ENCODE measurements at places on chromosomes 1 and 21.

GRCh38 chr1:92362970-92363369, 64.1 kb downstream of the RPAP2 start:
- DNase-seq: no peak

DNA sequence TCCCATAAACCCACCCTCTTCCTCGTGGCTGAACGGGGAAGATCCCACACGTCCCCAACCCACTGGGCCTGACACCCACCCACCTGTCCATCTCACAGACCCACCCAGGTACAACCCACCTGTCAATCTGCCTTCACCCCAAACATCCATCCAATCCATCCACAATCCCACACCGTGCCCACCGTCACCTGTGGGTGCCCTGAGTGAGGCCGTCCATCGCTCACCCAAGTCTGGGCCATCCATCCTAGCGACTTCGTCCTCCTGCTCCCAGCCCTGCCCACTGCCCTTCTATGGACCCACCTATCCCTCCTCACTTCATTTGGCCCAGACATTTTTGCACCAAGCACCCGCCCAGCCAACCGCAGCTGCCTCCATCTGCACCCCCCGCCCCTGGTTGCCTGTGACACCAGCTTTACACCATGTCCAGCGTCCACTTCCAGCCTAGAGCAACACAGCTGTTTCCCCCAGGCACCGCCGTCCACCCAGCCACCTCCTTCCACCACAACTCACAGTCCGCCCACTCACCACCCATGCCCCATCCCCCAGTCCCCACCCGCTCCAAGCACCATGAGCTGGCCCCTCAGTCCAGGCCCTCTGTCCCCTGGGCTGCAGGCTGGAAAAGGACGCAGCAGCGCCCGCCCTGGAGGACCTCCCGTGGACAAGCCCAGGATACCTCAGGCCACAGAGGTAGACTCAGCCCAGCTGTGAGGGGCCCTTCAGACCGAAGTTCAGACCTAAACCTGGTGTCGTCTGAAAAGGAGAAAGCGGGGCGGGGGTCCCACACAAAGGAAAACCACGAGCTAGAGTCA, 7.7 kb downstream of the TTLL10 start:
- DNase-seq: no peak

DNA sequence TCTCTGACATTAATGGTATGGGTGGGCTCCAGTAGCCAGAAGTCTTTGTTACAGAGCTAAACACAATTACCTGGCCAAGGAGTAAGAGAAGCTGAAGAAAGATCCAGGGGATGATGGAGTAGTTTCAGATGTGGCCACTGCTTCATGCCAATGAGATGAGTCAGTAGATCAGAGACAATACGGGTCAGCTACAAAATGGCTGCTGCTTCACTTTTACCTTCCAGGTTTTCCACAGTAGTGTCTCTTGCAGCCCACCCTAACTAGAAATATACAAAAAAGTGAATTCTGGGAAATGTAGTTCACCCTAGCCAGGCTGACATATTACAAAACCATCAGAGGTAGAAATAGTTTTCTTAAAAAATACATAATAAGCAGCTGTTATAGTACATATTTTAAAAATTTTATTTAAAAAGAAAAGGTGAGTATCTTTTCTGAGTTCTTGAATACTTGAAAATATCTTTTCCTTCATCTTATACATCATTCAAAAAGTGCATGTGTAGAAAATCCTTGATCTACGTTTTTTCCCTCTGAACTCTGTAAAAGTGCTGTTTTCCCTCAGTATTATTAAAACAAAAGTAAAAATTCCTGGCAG, 36.1 kb downstream of the LRIF1 start:
- DNase-seq: no peak

- no peak for DNase-seq
Observed at GRCh38 chr1:185565302-185565701, 168.9 kb upstream of the HMCN1 start.

DNA sequence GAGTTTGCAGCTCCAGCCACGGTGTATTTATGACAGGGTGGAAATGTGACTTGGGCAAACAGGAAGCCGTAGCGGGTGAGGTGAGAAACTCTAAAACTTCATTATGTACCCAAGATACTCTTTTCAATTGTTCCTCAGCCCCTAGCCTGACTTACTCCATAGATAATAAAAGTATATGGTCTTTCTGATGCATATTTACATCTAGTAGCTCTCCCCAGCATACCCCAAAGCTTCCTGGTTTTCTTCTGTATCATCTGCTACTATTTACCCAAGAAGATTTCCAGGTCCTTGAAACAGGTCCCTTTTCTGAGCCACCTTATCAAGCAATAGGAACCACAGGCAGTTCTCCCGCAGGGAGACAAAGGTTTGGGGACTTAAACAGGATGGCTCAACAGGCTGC, 201.5 kb upstream of the ESRRG start:
- no peak for DNase-seq

- no peak for DNase-seq
Observed at GRCh38 chr1:232987774-232988140, 37.3 kb downstream of the NTPCR start.

DNA sequence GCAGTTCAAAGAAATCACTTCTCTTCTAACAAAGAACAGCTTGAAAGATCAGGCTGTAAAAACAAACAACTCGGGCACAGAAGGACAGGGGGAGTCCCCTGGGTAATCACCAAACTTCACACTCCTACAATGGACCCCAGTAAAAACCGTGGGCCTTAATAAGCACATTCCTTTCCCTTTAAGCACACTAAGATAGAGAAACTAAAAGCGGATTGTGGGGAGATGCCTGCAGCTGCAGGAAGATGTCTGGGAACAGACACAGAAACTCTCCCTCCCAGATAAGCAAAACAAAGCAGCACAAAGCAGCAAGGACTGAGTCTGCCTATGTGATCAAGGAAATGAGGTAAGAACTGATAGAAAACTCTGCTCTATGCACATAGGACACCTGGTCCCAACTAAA, 37.6 kb upstream of the CTBS start:
- no peak for DNase-seq

DNA sequence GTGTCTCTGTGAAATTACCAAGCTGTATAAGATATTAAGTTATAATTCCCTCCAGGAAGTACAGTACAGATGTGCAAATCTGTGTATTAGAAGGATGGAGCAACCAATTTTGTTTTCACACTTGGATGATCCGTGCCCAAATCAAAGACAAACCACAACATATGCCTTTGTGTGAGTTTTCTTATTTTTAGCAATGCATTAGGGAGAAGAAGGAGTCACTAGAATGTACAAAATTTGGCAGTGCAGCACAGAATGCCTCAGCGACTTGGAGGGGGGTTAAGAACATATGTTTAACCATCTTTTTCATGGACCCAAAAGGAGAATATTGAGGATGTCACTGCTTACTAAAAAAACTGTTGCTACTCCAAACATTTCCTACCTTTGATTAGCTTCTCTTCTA, 45.3 kb downstream of the DAB1 start:
- DNase-seq: no peak

DNA sequence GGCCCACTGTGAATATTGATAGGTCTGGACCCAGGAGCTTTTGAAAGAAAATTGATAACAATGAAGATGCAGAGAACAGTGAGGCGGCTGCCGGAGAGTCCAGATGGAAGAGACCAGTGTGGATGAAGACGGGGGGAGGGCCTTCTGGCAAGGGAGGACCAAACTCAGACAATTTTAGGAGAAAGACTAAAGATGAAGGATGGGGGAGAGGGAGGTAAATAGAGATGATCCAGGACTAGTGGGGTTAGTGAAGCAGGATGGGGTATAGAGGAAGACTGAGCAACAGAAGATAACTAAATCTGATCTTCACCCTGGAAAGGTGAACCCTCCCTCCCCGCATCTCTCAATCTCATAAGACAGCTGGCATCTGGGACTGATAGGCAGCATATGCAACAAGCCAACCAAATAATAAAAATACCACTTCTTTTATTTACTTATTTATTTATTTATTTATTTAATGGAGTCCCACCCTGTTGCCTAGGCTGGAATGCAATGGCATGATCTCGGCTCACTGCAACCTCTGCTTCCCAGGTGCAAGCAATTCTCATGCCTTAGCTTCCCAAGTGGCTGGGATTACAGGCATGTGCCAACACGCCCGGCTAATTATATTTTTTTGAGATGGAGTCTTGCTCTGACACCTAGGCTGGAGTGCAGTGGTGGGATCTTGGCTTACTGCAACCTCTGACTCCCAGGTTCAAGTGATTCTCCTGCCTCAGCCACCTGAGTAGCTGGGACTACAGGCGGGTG, 10.5 kb downstream of the EIF3I start:
- DNase-seq: no peak

DNA sequence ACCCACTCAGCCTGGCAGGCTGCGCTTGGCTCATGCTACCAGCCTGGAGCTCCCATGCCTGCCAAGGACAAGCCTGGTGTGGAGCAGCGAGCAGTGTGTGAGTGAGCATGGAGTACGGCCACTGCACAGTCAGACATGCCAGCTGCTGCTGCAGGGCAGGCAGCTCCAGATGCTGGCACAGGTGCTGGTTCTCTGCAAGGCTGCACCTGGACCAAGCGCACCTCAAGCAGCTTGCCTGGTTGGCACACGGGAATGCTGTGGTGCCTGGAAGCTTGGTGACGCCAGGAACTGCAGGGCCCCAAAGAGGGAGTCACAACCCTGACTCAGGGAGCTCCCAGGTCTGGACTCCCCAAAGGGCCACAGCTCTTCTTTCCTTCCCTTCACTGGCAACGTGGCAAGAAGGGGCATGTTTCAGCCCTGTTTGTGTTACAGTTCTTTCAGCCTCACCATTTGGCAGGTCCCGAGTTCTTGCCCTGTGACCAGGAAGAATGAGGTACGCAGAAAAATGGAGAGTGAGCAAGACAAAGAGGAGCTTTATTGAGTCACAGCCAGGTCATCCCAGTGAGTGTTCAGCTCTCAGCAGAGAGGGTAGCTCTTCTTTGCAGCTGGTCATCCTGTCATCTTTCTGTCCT, 26.1 kb downstream of the ACOT7 start:
- no peak for DNase-seq

GRCh38 chr1:40030528-40031135, 9.9 kb upstream of the CAP1 start:
- no peak for DNase-seq

- DNase-seq: no peak
Observed at GRCh38 chr21:18655931-18656330, 252.3 kb upstream of the TMPRSS15 start.
